ENCODE measurements at places on chromosomes 3 and 15. TPM values are rescaled to one million over a fixed set of nuclear protein-coding genes. Genes with fewer than 3 reads are reported as not detected.

- DNase-seq = no peak
These were observed 680.6 kb downstream of the EPHA3 start for GRCh38 chr3:89787979-89788378.

The CHST13 gene
- 0.09 TPM for polyA plus RNA-seq

- no peak for DNase-seq
These were observed 254.7 kb downstream of the NR1D2 start for GRCh38 chr3:24199775-24200247.

GRCh38 chr15:50740955-50741354 is 24.6 kb downstream of the SPPL2A start:
- no peak for DNase-seq

DNA sequence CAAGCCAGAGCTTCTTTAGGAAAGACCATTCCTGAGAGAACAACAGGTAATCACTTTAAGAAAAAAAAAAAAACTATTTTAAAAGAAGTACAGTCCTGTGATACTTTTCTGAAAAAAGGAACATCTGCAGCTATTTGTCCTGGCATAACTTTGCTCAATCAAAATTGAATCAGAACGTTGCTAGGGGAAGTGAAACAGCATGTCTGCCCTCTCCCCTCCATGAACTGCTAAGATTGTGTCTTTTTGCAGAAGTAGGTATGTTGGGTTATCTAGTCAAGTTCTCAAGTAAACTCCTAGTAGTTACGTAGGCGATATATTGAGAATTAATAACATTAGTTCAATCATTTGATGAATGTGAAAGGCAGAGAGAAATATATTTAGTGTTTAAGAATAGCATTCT is 1013.3 kb downstream of the TUSC7 start:
- DNase-seq = peak; percentile 42

DNA sequence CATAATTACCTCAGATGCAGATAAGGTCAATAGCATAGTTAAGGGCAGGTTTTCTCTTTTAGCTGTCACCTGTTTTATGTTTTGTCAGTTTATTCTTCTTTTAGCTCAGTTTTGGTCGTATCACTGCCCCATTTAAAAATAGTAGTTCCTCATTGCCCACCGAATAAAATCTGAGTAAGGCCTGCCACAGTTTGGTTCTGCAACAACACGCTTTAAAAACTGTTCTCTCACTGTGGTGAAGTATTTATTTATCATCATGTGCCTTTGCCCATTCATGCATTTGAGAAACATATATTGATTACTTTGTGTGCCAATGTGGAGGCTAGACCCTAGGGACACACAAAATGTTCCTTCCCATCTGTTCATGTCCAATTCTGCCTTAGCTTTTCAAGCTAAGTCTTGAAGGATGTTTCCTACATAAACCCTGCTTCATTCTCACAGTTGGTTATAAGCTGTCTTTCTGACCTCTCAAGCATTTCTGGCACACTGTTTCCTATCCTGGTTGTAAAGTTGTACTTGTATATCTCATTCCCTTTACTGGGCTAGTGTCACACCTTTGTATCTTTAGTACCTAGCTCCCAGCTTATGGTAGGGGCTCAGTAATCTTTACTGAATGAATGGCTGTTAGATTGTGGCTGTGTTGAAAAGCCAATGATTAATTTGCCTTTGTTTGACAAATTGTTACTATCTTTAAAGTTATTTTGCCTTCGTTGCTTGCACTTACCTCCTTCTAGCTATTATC is 23.9 kb downstream of the AKAP13 start:
- DNase-seq = peak; percentile 71

The ARPP21 gene
- polyA plus RNA-seq = 0.10 TPM

GRCh38 chr15:29968099-29968894 is 114.5 kb upstream of the GOLGA8J start:
- DNase-seq = no peak

- DNase-seq = no peak
These were observed 923.6 kb downstream of the TUSC7 start for GRCh38 chr3:117633207-117633606.

The FETUB gene
- not detected for polyA plus RNA-seq

The PRTG gene
- polyA plus RNA-seq = not detected

GRCh38 chr15:48596841-48597240 is 48.7 kb downstream of the FBN1 start:
- no peak for DNase-seq

The GOLGA8N gene
- 4.4 TPM for polyA plus RNA-seq

DNA sequence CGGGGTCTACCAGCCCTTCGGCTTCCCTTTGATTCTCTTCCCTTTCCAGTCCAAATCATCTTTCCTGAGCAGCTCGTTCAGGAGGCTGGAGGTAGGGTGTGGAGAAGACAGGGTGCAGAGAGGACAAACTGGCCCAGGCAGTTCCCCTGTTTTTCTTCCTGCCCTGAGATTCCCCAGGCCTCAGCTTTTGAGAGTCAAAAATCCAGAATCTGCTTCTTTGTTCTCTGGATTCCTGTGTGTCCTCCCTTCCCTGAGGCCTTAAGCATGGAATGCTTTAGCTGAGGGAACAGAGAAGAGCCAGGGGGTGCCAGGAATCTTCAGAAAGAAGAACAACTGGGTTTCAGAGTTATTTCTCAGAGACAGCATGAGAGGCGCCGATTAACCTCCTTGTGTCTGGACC is 26.7 kb upstream of the LRTM1 start:
- no peak for DNase-seq

The ACKR4 gene
- polyA plus RNA-seq = 0.21 TPM

GRCh38 chr15:65027593-65027992 is 1.8 kb downstream of the MTFMT start:
- DNase-seq = no peak

GRCh38 chr3:149460117-149460516 is 14.4 kb upstream of the TM4SF4 start:
- DNase-seq = no peak

The NCKIPSD gene
- polyA plus RNA-seq = 14.6 TPM

DNA sequence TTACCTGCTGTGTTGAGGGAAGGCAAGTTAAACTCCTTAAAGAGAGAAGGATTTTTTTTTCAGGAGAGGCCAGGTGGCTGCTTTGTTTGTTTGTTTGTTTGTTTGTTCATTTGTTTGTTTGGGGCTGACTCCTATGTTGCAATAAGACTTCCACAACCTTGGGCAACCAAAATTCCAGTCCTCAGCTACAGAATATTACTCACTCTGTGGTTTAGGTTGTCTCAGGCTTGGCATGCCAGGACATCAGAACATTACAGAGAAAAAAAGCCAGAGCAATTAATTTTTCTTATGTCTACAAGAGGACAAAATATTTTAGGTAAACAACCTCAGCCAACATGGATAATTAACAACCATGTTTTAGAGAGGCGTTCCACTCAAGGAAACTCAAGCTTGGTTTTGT is 156.7 kb upstream of the ATP11B start:
- no peak for DNase-seq

The GALNT15 gene
- not detected for polyA plus RNA-seq

The CHST2 gene
- 4.7 TPM for polyA plus RNA-seq

DNA sequence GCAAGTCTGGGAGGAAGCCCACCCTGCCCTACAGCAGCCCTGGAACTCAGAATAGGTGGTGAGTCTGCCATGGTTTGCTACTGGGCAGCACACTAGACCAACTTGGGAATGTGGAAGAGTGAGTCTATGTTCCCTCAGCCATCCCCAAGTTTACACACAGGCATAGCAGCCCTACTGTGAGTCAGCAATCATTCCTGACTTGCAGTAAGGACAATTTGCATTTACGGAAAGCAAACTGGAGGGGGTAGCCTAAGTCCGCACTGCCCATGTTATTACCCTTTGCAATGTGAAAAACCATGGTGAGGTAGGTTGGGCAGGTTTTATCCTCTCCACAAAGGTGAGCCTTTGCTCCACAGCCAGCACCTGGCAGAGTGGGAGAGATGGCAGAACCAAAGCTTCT is 4.6 kb downstream of the TCTA start:
- DNase-seq = no peak

DNA sequence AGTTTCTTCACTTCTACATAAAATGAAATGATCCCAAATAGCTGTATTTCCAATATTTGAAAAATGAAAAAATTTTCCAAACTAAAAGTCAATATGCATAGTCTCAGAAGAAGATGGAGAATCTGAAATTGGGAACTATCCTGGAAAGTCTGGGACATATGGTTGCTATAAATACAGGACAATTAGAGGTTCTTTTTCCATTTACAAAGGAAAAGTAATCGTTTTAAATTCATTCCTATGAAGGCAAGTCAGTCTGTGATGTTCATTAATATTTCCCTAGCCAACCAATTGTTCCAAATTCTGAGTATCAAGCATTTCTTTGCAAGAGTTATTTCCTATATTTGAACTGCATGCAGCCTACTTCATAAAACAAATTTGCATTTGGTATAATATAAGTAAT is 102.2 kb downstream of the NEDD4 start:
- DNase-seq = no peak

The ALDH1A3 gene
- not detected for polyA plus RNA-seq

- DNase-seq = no peak
These were observed 54.2 kb upstream of the SEMA6D start for GRCh38 chr15:47663101-47663500.

GRCh38 chr3:169939320-169939719 is 27.3 kb upstream of the SEC62 start:
- no peak for DNase-seq

DNA sequence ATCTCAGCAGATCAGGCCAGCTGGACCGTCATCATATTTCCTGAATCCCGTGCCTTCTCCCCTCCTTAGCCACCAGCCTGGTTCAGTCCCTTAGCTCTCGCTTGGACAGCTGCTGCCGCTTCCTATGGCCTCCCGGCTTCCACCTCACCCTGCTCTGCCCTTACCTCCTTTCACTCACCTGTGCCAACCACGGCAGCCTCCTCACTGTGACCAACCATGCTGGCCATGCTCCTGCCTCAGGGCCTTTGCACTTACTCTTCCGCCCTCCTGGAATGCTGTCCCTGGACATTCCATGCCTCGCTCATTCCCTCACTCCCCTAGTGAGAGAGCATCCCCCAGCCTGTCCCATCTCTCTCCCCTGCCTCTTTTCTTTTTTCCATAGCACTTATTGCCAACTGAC is 19.2 kb downstream of the GRIP2 start:
- DNase-seq = no peak

- peak; percentile 20 for DNase-seq
These were observed 722 bp downstream of the CACNA1D start for GRCh38 chr3:53495146-53495519.

The DZIP1L gene
- polyA plus RNA-seq = 0.25 TPM

DNA sequence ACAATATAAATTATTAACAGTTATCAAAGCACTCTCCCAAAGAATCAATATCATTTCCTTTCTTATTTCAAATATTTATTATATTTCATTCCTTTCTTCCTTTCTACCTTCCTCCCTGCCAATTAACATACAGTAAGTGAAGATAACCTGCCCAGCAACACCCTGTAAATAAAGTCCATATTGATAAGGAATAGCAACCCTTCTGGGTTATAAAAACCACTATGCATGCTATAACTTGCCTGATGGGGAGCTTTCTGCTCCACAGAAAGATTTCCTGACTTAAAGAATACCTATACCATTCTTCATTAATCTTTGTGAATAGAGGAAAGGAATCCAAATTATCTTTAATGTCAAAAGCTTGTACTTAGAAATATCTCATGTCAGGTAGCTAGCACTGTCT is 166.5 kb downstream of the ISL2 start:
- no peak for DNase-seq

The HDC gene
- 0.88 TPM for polyA plus RNA-seq

The CDHR4 gene
- polyA plus RNA-seq = 0.18 TPM
